Activated naive CD4-positive, alpha-beta T cell treated with anti-CD3 and anti-CD28 coated beads, Interleukin-2, amount 50 U/mL, for 72 hours (primary cell): ENCODE measurements at places on chromosomes 5 and 9. TPM values are rescaled to one million over a fixed set of nuclear protein-coding genes. Genes with fewer than 3 reads are reported as not detected.

DNA sequence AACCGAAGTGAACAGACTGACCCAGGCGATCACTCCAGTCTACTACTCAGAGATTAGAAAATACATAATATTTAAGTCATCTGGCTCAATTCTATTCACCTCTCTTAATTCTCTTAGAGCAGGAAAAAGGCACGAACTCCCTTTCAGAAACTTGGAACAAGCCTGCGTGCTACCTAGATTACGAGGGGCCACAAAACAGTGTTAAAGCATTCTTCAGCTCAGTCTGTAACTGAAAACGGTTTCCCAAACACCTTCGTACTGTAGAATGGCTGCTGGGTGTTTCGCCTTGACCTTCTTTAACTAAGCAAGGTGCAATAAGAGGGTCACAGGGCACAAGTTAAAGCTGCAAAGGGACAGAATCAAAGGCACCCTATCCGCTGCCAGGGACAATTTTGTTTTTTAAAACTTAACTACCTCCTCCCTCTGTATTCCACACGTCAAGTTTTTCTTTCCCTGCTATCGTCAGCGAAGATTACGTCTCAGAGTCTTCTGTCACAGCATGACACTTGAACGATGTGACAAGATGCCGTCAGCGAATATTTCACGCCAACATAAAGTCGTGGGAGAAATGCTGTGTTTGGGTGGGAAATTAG lies 687 bp downstream of the LYSMD3 start:
- DNase-seq = peak; percentile 5

GRCh38 chr9:81077572-81077971 lies 611.8 kb downstream of the TLE1 start:
- no peak for DNase-seq

DNA sequence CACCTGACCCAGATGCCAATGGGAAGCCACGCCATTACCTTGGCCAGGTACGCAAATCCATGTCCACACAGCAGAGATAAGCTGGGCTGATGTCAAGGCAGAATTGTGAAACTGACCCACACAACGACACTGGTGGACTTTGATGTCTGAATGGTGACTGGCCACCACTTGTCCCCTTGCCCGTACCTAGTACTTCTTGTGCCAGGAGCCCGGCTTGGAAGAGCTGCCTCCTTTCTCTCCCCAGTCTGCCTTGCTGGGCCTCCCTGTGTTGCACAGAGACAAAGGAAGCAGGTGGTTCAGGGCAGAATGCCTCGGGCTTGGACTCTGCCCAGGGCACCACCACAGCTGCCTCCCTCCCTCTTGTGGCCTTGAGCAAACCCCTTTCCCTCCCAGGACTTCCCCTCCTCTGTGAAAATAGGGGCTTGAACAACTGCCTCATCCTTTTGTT lies 23.3 kb downstream of the PTGES2 start:
- DNase-seq = no peak

The ZNF454 gene
- not detected for total RNA-seq

The DIRAS2 gene
- not detected for total RNA-seq
